ENCODE measurements at places on chromosomes 12 and 14.

DNA sequence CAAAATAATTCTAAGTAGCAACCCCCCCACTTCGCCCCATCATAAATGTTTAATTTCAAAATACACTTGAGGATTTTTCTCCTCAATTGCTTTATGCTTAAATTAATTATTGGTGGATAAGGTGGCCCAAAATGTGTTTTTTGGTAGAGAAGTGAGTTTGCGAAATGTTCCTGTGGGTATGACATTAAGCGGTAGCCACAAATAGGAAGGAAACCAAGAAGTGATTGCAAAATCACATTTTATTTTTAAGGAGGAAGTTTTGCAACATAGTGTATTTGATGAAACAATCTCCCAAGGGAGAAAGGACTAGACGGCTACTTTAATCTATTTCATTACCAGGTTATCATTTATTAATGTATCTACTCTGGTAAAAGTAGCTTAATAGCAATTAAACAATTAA lies 25.5 kb downstream of the SLC25A3 start:
- DNase-seq, result peak; percentile 75

DNA sequence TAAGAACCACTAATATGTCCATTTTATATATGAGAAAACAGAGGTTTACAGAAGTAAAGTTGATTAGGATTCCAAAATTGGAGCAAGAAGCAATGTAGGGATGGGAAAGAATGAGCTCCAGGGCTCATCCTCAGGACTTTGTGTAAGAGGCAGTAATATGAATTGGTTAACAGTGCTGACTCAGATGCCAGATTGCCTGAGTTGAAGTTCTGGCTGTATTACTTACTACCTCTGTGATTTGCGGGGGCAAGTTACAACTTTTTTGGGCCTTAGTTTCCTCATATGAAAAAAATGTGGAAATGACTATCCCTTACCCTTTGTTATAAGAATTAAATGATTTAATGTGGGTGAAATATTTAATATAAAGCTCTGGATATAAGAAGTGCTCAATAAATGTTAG lies 35.1 kb upstream of the PPP2R5E start:
- peak; percentile 6 for DNase-seq

GRCh38 chr12:53454707-53455106 lies 2.8 kb downstream of the PCBP2 start:
- no peak for DNase-seq

GRCh38 chr12:41802803-41803202 lies 341.9 kb downstream of the GXYLT1 start:
- DNase-seq, result no peak

DNA sequence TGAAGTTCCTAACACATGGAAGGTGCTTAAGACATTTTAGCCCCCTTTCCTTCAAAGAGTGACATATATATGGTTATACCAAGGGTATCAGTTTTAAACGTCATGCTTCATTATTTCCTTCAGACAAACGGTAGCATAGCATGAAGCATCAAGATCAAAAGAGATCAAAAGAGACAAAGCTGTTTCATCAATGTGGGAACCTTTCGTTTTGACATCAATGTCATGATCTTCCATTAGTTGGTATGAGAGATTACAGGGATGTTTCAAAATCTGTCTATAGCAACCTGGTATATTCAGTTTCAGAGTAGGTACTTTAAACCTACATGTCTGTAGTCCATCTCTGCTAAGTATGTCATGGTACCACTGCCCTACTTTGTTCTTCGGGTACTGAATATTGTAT lies 28.3 kb downstream of the PUS7L start:
- DNase-seq, result no peak

DNA sequence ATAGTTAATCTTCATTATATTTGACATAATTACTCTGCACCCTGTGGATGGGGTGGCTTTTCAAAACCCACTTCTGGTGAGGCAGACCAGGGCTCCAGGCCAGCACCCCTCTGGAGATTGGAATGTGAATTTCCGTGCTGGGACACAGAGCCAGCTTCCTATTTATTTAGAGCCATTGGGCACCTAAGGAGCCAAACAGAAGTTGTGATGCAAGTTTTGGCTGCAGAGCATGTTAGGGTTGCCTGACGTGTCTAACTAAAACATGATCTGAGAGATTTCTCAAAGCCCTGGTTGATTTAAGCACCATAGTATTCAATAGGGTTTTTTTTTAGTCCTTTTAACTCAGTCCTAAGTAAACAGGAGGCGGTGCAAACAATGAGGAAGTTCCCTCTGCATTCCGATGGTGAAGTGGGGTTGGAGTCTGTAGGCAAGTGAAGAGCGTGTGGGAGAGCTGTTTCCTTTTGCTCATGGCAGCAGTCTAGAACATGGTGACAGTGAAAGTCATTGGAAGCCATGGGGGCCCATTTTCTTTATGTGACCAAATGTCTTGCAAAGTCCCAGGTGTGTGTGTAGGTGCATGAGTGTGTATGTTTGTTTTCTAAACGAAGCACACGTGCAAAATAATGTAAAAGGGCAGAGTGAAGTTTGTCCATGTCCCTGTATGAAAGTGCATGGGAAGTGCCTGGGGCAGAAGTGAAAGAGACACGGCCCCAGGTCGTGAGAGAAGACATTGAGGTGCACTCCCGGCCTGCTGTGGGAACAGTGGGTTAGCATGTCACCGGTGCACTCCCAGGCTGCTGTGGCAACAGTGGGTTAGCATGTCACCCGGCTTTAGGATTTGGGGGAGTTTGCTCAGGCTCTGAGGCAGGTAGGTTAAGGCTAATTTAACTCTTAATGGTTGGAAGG lies 117.7 kb downstream of the PRKCH start:
- DNase-seq, result peak; percentile 61

- peak; percentile 12 for DNase-seq
Observed at GRCh38 chr12:65494537-65494936, 216.1 kb downstream of the MSRB3 start.

GRCh38 chr12:795305-795704 lies 42.9 kb downstream of the WNK1 start:
- peak; percentile 50 for DNase-seq

DNA sequence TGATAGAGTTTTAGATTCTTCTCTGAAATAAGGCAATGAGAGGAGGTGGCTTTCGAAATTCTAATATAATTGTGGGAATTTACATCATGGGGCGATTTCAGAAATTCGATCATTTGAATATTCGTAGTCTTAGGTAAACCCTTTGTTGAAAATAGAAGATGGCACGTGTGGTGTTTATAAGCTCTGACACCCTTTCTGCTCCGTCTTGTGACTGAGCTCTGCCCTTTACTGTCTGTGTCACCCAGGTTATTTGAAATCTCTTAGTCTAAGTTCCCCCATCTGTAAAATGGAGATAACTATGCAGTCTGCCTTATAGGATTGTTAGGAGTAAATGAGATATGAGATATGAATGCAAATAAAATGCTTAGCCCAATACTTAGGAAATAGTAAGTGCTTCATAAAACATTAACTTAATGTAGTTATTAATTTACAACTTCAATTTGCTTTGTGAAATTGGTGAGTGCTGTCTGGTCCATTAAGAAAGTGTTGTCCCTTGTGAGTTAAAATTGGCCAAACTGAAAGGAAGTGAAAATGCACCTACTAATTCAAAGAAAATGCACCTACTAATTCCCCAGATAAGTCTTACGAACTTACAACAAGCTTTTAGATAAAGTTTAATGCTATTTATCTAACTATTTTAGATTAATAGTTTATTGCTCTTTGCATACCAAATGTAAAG lies 1.5 kb downstream of the BMAL2 start:
- no peak for DNase-seq

DNA sequence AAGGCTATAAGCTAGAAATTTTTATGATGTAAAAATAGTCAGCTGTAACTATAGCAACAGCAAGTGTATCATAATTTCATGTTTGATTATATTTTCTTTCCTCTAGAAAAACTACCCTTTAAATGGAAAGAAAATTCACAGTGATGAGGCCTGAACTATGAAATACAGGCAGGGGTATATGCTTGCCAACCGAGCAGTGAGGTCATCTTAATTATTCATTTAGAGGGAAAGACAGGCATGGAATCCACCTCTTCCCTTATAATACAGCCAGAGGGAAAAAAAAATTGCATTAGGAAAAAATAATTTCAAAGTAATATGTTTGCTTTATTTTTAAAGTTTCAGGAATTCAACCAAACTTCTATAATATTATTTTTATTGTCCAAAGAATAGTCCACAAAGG lies 139.8 kb downstream of the EPS8 start:
- DNase-seq, result no peak

- peak; percentile 53 for DNase-seq
Observed at GRCh38 chr12:75870878-75871277, 160.7 kb downstream of the PHLDA1 start.

DNA sequence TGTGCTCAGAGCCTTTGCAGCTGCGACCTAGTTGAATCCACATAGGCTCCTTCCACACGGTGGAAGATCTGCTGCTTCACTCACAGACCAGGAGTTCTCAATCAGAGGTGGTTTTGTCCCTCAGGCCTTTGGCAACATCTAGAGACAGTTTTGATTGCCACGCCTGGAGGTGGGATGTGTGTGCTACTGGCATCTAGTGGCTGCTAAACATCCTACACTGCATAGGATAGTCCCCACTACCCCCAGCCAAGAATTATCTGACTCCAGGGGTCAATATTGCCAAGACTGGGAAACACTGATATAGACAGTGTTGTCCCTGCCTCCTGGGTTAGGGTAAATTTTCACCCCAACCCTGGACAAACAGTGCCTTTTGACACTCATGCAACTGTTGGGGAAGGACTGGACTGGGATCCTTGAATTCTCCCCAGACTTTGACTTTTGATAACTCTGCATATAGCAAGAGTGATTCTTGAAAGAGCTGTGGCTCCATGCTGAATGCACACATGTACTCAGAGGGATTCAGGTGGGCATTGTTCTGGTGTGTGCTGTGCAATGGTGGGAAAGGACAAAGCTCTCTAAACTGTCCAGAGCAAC lies 39.8 kb downstream of the BAZ2A start:
- DNase-seq, result peak; percentile 49

DNA sequence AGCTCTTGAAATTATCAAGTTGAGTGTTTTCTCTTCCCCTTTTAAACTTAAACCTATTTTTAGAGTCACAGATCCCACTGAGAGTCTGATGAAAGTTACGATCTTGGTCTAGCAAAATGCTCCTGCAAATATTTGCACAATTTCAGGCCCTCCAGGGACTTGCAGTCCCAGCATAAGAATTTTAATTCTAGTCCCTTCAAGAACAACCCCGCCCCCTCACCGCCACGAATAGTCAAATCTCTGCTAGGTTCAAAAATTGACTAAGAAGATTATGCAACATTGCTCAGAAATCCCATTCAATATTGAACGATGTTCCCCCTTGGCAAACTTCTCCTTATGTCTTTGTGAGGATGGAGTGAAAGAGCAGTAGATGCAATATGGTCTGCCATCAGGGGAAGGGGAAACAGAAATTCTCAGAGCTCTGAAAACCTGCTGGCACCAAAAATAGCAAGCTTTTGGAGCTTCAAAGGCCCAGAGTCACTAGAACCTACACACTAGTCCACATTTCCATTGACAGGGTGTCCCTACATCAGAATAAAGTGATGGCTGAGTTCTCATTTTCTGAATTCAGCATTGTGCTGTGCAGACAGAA lies 127.5 kb upstream of the CCDC175 start:
- DNase-seq, result no peak

GRCh38 chr12:58888131-58888783 lies 32.0 kb downstream of the LRIG3 start:
- peak; percentile 85 for DNase-seq

DNA sequence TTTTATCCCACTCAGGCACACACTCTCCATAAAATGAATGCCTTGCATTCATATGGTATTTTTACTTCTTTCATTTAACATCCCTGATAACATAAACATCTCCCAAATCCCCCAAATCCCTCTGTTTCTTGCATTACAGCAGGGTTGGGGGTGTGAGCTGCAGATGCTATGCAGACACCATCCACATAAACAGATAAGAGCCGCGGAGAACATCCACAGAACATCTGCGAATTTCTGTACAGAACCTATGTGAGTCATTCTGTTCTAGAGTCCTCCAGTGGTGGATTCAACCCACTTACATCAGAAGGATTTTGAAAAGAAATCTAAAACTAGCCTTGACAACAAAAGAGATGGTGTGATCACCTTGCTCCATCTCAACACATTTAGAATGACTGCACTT lies 20.3 kb downstream of the FBLN5 start:
- peak; percentile 82 for DNase-seq

GRCh38 chr14:104103446-104104075 lies 18.1 kb downstream of the ASPG start:
- no peak for DNase-seq

GRCh38 chr12:46149079-46149464 lies 119.8 kb downstream of the SLC38A1 start:
- DNase-seq, result no peak

- no peak for DNase-seq
Observed at GRCh38 chr14:104726600-104727451, 2.8 kb downstream of the ADSS1 start.

GRCh38 chr12:5965950-5966383 lies 20.9 kb upstream of the ANO2 start:
- peak; percentile 49 for DNase-seq

GRCh38 chr12:107130830-107131611 lies 37.7 kb upstream of the CRY1 start:
- no peak for DNase-seq

DNA sequence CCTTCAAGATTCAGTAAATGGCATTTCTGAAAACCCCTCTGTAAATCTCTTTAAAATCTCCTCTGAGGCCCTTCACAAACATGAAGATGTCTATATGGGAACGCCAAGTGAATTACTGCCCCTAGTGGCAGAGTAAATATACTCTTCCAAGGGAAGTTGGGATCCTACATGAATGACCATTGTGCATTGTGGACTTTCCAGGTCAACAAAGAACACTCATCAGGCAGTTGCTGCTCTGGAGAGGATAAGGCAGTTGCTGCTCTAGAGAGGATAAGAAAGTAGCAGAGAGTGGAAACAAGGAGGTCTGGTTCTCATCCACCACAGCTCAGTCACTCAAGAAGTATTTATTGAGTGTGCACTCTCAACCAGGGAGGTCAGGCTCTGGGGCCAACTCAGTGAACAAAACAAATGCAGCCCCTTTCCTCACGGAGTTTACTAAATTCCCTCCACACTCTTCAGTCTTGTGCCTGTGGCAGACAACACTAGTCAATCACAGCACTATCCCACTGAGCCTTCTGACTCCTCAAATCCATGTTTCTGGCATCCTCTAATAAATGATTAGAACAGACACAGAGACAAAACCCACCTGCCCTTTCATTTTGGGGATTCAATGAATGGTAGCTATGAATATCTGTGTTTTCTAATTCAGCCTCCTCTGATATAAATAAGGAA lies 52.9 kb downstream of the SVOP start:
- DNase-seq, result no peak

DNA sequence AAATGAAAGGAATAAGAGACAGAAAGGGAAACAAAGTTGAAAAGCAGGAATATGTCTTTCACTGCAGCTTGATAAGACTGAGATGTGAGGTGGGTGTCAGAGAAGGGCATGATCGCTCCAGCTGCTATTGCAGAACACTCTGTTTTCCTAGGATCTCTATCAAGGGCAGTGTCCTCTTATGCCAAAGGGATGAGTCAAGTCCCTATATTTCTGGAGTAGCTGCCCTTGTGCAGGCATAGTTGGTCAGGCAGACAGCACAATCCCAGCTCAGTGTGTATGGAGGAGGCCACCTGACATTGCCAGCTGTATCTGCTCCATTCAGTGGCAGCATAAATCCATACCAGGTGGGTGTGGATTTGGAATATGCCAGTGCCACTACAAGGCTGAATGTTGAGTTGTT lies 101.6 kb downstream of the DAD1 start:
- no peak for DNase-seq
